HAP-1 (cell line): ENCODE measurements at places on chromosomes 2 and 18.
A peak's percentile ranks its signal among the peaks of the same experiment; 100 is the strongest.

GRCh38 chr18:34709750-34710441, at the start of gene DTNA:
Gene DTNA, plus strand, starts transcription at chr18:34710298. Its CDS starts 45,679 bp downstream, at chr18:34755977.
- DNase-seq, result peak; percentile 51

GRCh38 chr2:137167651-137168050, 402.3 kb downstream of the THSD7B start:
- no peak for DNase-seq

DNA sequence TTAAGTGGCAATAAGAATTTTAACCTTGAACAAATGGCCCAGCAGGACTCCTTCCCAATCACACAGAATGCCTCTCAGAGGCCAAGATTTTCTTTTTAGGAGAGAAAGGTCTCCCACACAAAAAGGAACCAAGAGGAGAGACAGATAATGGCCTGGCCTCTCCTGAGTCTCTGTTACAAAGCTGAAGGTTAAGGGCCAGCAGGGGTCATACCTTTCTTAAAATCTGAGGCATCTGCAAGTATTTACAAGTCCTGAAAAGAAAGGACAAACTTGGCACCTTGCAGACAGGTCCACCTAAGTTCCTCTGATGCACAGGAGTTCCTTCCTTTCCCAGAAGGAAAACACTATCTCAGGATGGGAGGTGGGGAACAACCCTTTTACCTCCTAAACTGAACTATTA, 142.3 kb downstream of the TMEM163 start:
- no peak for DNase-seq

DNA sequence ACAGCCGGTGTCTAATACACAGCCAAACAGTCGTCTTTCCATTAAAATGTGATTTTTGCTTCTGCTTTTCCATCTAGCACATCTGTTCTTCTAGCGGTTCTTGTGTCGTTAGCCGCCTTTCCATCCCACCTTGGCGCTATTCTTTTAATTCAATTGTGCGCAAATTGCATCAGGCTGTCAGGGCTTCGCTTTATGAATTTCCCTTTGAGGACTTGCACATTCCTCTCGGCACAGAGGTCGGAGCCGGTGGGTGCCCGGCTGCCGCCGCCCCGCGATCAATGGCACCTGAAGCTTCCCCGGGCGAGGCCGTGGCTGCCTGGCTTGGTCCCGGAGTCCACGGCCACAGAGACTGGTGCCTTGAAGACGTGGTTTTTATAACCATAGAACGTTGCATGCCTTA, 33.9 kb upstream of the TSPYL6 start:
- DNase-seq, result peak; percentile 76

DNA sequence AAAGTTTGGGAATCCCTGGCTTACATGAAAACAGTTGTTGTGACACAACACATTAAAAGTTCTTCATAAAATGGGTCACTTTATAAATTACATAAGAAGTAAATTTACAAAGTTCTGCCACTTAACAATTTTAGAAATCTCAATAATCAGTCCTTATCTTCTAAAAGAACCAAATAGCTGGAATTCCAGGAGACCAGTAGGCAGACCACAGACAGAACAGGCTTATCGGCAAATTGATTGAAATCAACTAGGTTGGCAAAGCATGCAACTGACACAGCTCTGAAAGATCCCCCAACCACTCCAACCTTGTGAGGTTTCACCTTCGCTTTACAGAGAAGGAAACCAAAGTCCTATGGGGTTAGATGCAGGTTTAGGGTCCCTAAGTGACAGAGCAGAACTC, 103.0 kb downstream of the DNER start:
- no peak for DNase-seq

DNA sequence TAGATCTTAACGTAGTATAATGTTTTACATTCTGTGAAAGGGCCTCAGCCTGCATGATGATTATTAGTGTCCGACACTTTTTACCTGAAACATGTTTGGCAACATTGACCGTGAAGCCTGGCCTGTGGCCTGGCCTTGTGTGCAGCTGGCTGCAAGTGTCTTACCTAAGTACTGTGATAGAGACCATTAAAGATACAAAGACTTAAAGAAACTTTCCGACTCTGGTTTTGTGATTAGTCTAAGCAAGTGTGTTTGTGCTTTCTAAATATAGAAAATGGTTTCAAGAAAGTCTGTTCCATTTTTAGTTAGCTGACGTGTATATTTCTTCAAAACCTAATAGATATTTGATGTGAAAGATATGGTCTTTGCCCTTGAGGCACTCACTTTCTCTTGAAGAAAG, 601.8 kb downstream of the LRP1B start:
- DNase-seq, result no peak

- no peak for DNase-seq
These were observed 77.1 kb upstream of the CDC42EP3 start for GRCh38 chr2:37748541-37748940.

DNA sequence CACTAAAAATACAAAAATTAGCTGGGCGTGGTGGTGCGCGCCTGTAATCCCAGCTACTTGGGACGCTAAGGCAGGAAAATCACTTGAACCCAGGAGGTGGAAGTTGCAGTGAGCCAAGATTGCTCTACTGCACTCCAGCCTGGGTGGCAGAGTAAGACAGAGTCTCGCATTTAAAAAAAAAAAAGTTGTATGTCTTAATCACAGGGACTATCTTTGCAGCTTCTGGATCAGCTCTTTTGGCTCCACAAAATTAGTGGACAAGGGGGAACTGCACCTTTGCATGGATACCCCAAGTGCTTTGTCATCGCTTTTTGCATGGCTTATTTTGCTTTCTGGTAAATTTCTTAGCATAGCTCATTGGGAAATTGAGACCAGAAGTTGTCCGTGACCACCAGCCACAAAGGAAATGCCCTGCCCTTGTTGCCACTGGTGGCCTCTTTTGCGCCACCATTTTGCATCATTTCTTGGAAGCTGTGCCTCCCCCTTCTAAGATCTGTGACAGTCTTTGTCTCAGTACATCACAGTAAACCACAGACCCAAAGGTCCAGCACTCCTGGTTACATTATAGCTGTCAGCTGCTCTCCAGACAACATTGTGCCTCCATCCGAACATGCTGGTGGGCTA, 43.9 kb upstream of the PCBP1 start:
- no peak for DNase-seq

DNA sequence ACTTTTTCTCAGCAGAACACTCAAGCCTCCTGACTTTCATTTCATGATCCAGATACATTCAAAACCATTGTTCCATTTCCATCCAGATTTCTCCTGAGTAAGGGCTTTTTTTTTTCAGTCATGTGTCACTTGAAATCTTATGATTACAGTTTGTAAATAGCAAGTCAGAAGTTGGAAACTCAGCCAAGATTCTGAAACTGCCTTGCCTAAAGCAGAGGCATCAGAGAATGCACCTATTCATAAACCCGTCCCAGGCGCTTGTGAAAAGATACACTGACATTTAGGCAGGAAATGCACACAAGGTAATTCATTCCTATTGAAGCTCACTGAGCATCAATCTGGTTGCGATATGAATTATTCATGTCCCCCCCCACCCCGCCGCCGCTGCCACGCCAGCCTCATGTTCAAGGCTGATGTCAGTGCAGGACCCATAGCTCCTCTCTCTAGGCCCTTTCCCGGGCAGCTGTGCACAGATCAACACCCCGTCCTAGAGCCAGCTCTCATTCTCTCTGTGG, 30.4 kb upstream of the MGAT4A start:
- no peak for DNase-seq

DNA sequence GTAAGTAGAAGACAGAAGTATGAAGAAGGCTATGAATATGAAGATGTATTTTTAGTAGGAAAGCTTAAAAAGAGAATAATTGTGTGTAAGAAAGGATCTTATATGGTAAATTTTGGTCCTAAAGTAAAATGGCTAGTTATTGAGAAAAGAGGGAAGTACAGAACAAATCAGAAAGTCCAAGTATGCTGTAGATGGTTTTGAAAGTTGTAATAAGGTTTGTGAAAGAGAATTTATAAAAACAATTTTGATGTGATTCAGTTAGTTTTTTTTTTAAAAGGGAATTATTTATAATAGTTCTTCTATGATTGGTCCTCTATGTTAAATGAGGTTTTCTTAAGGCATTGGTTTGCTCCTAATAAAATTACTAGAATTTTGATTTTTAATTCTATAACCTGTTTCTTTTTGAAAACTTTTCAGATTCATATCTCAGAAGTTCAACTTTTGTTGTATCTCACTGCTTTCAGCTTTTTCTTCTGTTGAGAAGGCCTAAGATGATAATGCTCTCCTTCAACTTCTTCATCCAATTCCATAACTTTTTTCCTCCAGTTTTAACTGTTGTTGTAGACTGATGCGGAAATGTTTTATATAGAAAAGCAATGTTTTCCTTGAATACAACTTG, 322.7 kb downstream of the NOL4 start:
- DNase-seq, result no peak

DNA sequence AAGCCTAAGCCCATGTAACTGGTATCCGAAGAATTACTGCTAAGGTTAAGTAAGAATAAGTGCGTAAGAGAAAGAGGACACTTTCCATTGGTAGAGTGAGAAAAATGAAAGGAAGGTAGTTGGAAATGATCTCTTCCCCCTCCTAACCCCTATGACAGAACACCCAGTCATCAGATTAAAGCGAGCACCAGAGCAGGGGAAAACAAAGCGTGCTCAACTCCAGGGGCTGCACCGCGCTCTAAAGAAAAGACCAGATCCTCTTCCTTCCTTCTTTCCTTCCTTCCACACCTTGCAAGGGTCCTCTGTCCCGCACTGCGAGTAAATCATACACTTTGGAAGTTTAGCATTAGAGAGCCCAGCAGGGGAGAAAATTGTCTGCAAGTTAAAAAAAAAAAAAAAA, 971 bp upstream of the CDH7 start:
- no peak for DNase-seq

- DNase-seq, result no peak
These were observed 27.5 kb upstream of the ACVR1 start for GRCh38 chr2:157903626-157904025.

GRCh38 chr2:46674488-46674887, 195.1 kb downstream of the TMEM247 start:
- no peak for DNase-seq

GRCh38 chr2:181857483-181857882, 34.0 kb upstream of the ITPRID2 start:
- no peak for DNase-seq

DNA sequence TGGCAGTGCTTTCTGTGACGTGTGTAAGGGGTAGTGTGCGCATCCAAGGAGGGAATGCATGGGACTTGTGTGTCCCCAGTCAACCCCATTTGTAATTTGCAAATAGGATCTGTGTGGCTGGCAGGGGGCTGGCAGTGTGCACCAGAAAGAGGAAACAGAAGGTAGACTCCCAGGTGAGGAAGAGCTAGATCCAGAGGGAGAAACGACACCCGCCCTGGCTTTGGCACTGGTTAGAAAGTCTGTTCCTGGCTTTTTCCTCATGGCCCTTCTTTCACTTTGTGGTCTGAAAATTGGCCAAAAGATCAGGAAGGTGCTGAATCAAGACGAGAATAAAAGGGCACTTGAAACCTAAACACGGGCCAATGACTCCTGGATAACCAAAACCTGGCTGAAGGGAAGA, 33.3 kb downstream of the PRKCE start:
- DNase-seq, result no peak

- DNase-seq, result no peak
These were observed 33.7 kb downstream of the FASTKD2 start for GRCh38 chr2:206799083-206799482.

GRCh38 chr2:156322051-156322685, 10.4 kb downstream of the NR4A2 start:
- DNase-seq, result no peak
